NCI-H2029 (cell line): ENCODE measurements at places on chromosomes 1 and 21.

- DNase-seq, result no peak
These were observed 40.2 kb downstream of the PIK3CD start for GRCh38 chr1:9691691-9692090.

- no peak for DNase-seq
These were observed 8.2 kb downstream of the UMODL1 start for GRCh38 chr21:42079008-42079938.

DNA sequence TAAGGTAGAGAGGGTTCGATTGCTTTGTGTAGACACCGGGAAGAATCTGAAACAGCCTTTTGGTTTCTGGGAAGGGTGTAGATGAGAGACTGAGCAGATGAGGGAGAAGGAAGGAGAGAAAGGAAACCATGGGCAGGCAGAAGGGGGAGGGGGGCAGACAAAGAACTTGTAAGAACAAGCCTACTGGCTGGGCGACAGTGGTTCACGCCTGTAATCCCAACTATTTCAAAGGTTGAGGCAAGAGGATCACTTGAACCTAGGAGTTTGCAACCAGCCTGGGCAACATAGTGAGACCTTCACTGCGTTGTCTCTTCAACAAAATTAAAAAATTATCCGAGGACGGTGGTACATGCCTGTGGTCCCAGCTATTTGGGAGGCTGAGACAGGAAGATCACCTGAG, 106.2 kb downstream of the TM2D1 start:
- no peak for DNase-seq

DNA sequence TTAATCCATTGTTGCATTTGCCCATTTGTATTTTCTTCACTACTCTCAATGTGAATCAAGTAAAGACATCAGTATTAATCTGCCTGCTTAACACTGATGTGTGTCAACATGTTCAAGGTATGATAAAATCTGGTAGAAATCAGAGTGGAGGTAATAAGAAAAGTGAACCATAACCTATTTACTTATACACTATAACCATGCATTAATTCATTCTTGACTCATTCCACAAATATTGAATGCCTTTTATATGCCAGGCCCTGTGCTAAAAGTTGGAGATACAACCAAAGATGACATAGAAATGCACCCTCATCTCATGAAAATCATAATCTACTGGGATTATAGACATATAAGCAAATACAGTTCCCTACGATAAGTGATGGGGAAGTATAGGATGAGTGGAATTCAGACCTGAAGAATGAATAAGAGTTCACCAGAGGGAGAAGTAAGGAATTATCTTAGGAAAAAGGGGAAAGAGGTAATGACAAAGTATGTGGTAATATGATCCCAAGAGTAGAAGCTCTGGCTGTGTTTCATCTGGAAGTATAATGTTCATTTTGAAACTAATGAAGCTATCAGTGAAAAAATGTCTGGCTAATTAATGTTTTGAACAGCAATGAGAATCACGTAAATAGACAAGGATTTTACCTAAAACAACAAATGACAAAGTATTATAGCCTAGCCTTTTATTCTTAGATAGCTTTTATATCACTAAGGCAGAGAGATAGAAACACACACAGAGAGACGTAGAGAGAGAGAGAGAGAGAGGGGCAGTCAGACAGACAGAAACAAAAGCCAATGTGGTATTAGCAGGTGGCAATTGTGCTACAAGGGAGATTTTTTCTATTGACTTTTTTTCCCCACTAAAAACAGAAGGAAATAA, 7.0 kb upstream of the RWDD3 start:
- no peak for DNase-seq

- DNase-seq, result no peak
These were observed 271.9 kb downstream of the HHAT start for GRCh38 chr1:210600421-210601159.

DNA sequence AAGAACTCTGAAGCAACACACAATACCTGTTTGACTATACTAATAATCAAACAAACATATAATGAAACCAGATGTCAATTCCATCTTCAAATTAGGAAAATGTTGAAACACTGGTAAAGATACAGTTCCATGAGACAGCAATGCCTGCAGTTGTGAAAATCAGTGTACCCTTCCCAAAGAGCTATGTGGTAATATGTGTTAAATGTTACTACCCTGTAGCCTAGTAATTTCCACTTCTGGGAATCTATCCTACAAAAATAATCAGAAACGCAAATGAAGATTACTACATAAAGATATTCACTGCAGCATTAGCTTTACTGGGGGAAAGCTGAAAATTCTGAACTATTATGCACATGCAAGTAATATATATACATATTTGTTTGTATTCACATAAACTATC, 16.9 kb downstream of the GLIS1 start:
- DNase-seq, result no peak

- DNase-seq, result no peak
These were observed 405 bp upstream of the GADD45A start for GRCh38 chr1:67684526-67685066.

DNA sequence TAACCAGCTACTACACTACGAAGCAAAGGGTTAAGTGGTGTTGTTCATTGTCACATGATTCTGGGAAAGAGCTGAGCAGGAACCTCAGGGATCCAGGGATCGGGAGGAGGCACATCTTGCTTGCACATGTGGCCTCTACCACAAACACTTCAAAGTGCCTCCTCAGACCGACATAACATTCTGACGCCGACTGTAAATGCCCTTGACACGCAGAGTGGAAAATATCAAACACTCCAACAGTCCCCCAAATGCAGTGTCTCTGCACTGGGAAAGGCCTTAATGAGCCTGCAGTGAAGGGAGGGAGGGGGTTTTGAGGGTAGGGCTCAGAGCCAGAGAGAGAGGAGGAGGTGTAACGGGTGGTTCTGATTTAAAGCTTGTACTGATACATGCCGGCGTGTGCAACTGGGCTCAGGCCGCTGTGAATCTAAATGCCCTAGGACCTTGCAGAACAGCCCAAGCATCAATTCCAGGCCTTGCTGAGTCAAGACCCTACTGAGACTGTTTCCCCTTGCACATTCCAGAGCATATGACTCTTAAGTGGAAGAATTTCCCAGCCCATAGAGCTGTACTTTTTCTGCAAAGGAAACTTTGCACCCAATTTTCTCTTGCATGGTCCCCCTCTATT, 163.7 kb downstream of the NTMT2 start:
- DNase-seq, result no peak

DNA sequence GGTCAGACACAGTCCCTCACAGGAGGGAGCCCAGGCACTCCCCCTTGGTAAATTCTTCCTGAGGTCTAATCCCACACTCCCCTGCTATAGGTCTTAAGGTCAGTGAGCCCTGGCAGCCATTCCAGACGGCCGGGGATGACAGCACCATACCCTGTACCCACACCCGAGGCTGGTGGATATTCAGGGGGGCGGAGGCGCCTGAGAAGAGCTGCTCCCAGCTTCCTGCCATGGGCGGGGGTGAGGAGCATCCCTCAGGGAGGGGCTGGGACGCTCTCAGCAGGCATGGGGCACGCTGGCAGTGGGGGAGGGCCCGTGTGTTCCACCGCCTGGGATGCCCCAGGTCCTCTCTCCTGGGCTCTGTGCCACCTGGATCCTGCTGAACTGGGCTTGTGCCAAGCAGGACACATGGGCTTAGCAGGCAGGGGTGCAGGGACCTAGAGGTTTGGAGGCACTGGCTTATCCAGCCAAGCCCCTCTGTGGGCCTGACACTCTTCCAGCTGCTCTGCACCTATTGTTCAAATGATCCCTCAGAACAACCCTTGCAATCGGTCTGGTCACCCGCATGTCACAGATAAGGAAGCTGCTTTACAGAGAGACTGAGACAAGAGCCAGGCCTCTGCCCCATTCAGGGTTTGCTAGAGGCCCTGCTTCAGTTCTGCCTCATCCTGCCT, 5.7 kb upstream of the ADGRB2 start:
- DNase-seq, result peak; percentile 58
